ENCODE measurements at places on chromosomes 3 and 15.

GRCh38 chr15:42138968-42139386, 17.5 kb downstream of the PLA2G4F start:
- DNase-seq: no peak

DNA sequence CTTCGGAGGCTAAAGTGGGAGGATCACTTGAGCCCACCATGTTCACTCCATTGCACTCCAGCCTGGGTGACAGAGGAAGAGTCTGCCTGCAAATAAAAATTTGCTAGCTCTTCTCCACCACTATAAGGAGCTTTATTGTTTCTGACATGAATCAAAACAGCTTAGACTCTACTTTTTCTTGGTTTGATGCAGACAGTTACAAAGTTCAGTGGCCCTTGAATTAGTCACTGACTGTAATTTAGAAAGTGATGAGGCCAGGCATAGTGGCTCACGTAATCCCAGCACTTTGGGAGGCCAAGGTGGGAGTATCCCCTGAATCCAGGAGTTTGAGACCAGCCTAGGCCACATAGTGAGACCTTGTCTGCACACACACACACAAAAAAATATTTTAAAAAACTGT, 172.4 kb upstream of the CGNL1 start:
- DNase-seq: no peak

- DNase-seq: no peak
Measured at GRCh38 chr3:11186771-11187191, 32.5 kb downstream of the HRH1 start.

- DNase-seq: no peak
Measured at GRCh38 chr3:99967796-99968195, 146.5 kb downstream of the FILIP1L start.

DNA sequence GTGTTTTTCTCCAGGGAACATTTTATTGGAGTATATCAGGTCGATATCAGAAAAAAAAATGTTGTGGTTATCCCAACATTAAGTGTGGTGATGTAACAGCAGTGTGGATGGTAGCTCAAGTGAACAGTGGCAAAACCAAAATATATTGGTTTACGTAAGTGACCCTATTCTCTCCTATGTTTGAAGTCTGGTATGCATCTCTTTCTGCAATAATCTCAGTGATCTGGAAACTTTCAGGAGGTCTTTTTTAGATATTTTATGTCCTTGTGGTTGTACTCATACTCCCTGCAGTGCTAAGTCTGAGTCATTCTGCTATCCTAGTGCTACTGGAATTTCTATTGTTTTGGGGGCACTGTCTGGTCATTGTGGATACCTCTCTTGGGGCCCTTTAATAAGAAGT, 137.9 kb downstream of the SNRPN start:
- DNase-seq: no peak

DNA sequence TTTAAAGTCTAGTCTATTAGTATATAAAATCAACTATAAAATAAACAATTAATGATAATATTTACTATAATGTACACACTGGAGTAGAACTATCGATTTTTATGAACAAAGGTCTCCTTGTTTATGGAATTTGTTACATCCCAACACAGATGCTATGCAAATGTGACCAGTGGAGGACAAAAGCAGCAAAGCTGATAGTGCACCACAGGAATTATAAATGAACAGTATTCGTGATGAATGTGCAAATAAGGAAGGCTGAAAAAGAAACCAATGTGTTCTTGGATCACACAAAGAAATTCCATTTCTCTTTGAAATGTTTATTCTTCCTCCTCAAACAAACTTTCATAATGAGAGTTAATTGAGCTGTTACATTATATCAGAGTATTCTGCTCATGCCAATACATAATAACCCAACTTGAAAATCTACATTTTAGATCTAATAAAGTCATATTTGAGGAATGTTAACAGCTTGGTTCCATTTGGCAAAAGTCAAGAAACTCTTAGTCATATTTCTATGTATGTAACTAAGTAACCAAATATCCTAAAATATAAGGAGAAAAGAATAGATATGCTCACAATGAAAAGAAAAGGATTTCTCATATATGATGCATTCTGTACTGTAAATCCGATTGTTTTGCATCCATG, 79.3 kb downstream of the NEK10 start:
- no peak for DNase-seq

DNA sequence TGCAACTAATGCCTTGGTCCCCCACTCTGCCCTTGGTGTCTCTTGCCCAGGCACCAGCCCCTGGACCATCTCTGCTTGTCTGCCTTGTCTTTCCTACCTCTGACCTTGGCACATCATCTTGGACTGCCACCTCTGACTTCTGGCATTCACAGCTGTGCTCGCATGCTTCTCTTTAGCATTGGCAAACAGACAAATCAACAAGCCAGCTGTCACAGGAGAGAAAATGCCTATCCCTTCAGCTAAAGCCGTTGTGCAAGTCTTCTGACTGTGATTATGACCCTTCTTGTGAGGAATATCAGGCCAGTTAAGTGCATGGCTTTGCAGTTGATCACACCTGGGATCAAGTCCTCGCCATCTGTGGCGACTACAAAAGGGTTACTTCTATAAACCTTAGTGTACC, 84.6 kb downstream of the PRICKLE2 start:
- DNase-seq: no peak

GRCh38 chr15:44087578-44088465, 107.2 kb downstream of the FRMD5 start:
- no peak for DNase-seq

DNA sequence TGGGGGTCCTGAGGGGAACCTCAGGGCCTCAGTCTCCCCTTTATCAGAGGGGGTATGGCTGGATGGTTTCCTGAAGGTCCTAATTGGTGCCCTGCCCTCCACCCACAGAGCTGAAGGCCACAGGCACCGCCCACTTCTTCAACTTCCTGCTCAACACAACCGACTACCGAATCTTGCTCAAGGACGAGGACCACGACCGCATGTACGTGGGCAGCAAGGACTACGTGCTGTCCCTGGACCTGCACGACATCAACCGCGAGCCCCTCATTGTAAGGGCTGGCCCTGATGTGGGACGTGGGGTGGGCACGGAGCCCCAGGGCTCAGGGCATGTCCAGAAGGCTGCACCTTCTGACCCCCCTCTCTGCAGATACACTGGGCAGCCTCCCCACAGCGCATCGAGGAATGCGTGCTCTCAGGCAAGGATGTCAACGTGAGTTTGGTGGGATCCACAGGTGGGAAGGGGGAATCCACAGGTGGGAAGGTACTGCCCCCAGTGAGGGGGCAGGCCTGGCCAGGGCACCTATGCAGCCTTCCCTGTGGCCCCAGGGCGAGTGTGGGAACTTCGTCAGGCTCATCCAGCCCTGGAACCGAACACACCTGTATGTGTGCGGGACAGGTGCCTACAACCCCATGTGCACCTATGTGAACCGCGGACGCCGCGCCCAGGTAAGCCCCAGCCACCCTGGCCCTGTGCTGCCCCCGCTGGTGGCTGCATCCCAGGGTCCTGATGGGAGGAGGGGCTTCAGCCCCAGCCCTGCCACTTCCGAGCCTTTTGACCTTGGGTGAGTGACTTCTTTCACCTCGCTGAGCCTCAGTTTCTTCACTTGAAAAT, 17.5 kb upstream of the GNAT1 start:
- DNase-seq: no peak

GRCh38 chr3:116299646-116300081, 145.6 kb downstream of the LSAMP start:
- no peak for DNase-seq

- no peak for DNase-seq
Measured at GRCh38 chr3:49327485-49327884, 12.4 kb downstream of the USP4 start.

GRCh38 chr15:93488296-93488713, 399.3 kb upstream of the RGMA start:
- DNase-seq: no peak

- no peak for DNase-seq
Measured at GRCh38 chr3:123997543-123997942, 5.6 kb upstream of the ROPN1 start.

- no peak for DNase-seq
Measured at GRCh38 chr3:16897254-16897926, 12.6 kb downstream of the PLCL2 start.

DNA sequence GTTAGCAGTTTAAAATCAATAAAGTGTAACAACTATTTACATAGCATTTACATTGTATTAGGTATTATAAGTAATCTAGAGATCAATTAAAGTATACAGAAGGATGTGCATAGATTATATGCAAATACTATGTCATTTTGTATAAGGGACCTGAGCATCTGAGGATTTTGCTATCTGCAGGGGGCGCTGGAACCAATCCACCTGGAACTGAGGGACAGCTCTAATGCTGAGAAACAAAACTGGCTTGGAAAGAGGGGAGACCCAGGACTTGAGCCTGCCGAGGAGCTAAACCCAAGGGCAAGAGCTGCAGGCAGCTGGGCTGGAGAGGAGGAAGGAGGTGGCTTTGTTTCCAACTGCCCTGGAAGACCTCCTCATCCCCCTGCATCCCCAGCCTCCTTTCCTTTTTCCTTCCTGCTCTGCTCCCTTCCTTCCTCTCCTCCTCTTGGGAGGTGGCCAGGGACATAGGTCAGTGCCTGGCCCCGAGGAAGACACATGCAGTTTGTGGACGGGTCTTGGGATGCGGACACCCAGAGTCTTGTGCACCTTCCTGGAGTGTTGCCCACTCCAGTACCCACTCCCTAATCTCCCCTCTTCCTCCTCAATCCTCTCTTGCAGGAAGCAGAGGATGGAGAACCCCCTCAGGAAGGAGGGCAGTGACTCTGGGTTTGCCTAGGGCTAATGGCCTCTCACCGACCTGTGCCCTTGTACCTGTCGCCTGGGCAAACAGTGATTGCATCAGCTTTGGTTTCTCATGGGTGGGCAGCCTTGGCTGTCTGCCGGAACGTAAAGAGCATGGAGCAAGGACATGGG, 825 bp upstream of the RTP3 start:
- no peak for DNase-seq

GRCh38 chr15:80251428-80252120, 439 bp downstream of the CTXND1 start:
- DNase-seq: no peak

DNA sequence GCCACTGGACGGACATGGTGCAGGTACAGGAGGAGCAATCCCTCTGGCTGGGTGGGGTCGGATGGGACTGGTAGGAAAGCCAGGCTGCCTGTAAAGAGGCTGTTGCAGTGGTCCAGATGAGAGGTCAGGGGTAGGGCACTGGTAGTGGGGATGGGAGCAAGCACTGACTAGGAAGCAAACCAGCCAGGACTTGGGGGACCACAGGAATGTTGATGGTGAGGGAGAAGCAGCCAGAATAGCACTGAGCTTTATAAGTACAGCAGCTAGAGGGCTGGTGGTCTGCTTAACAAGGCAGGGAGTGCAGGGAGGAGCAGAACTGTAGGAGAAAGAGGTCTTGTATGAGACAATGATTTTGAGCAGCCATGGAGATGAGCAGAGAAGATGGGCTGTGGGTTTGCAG, 38.7 kb upstream of the PTPN23 start:
- no peak for DNase-seq

DNA sequence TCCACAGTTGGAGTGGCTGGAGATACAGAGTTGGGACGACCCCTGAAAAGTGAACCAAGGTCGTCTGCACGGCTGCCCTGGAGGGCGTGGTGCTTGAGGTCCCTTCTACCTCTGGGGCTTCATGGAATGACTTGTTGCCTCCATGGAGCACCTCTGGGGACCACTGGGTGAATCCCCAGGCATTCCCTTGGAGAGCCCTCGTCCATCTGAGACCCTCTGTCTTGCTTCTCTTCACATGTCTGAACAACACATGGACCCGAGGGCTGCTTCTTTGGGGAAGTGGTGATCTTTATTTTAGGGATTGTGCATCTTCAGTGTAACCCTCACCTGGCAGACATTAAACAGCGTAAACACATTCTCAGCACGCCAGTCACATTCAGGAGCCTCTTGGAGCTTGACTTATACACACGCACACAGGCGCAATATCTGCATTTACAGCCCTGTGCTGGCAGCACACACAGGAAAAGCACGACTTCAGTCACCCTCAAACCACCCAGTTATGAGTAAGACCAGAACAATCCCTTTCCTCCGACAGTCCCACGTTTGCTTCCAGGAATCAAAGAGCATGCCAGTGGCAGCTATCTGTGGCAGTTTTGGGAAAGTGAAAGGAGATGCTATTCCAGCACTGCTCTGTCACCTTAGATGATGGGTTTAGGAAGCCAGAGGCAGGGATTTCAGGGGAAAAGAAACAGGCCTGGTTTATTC, 12.6 kb downstream of the FAM107A start:
- DNase-seq: no peak

DNA sequence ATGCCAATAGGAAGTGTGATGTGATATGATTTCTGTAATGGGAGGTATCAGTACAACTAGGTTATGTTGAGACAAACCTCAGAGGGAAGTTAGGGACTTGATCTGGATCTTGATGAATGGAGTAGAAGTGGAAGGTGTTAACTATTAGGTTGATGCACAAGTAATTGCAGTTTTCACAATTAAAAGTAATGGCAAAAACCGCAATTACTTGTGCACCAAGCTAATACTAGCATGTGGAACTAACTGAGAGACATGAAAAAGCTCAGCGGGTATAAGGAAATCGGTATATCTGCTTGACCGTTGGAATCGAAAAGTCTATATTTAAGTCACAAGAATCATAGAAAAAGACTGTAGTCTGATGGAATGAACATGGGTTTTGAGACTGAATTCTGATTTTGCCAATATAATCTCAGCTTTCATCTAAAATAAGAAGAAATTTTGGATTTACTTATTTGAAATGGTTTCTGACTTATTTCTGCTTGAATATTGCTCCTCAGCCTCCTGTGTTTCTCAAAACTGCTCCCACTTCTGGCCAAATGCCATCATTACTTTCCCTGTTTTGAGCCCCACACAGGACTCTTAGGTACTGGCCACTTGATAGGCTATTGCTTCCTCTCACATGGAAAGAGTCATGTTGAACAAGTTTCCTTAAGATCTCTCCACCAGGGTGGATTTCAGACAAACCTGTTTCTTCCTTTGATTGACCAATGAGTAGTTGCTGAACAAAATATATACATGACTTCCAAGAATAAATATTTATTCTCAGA, 271.5 kb upstream of the COL8A1 start:
- DNase-seq: no peak

DNA sequence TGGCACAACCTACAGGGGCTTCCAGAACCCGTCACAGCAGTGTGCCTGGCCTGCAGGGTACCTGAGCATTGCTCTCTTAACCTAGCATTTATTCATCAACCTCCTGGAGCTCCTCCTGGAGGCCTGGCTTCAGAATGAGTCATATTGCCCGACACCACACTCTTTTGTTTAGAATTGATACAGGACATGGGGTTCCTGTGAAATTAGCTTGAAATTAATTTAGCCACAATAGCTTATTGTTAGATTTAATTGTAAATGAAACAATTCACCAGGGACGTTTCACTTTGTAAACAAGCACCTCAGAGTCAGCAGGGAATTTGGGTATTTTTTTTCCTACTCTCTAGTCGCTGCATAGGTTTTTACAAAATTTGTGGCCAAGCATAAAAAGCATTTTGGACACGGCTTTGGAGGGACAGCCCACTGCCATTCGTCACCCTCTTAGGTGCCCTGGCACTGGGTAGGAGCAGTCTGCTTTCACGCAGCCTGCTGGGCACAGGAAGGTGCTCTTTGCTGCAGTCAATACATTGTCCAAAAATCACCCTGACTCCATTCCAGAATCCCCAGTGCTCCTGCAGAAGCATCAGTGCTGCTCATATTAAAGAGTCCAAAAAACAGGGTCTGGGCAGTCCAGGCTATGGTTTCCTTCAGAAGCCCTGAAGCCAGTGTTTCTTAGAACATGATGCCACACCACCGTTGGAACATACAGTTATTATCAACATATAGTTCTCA, 60.8 kb upstream of the MEF2A start:
- DNase-seq: no peak

Data from NCI-H2081 treated with DMSO at 0.1 percent for 48 hours (cell line).